Stimulated activated CD8-positive, alpha-beta memory T cell treated with anti-CD3 and anti-CD28 coated beads, Interleukin-7, amount 100 ng/mL, for 48 hours (primary cell): ENCODE measurements at places on chromosomes 12 and 14.

DNA sequence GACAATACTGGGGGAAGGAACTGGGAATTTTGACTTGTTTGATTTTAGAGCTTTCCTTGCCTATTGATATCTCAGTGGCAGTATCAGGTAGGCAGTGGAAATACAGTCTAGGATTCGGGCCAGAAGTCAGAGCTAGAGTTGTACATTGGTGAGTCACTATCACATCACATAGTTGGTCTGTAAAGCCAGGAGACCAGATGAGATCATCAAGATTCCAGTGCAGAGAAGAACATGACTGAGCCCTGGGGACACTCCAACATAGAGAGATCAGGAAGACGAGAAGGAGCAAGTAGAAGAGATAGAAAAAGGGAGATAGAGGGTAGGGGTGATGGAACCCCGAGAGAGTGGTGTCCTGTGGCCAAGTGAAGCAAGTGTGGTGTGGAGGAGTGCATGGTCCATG lies 46.6 kb upstream of the NR1H4 start:
- DNase-seq = no peak

GRCh38 chr14:39016733-39017095 lies 86.3 kb downstream of the SEC23A start:
- DNase-seq = no peak

- no peak for DNase-seq
Observed at GRCh38 chr12:119179335-119180021, 747 bp downstream of the HSPB8 start.

DNA sequence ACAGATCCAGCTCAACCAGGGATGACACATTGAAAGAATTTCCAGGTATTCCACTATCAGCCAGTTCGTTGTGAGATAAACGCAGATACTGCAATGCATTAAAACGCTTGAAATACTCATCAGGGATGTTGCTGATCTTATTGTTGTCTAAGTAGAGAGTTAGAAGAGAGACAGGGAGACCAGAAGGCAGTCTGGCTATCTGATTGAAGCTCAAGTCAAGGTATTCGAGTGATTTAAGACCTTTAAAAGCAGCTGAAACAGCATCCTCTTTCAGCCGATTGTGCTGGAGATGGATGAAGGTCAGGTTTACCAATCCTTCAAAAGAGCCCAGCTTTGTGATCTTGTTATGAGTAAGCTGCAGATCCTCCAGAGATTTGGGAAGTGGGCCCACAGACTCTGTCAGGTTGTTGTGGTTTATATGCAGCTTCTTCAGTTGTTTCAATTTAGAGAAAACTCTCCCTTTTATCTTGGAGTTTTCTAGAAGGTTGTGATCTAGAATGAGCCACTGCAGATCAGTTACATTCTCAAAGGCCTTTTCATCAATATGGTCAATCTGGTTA lies 3.0 kb downstream of the LUM start:
- DNase-seq = no peak

- DNase-seq = no peak
Observed at GRCh38 chr14:101571004-101571403, 9.7 kb downstream of the DIO3 start.

DNA sequence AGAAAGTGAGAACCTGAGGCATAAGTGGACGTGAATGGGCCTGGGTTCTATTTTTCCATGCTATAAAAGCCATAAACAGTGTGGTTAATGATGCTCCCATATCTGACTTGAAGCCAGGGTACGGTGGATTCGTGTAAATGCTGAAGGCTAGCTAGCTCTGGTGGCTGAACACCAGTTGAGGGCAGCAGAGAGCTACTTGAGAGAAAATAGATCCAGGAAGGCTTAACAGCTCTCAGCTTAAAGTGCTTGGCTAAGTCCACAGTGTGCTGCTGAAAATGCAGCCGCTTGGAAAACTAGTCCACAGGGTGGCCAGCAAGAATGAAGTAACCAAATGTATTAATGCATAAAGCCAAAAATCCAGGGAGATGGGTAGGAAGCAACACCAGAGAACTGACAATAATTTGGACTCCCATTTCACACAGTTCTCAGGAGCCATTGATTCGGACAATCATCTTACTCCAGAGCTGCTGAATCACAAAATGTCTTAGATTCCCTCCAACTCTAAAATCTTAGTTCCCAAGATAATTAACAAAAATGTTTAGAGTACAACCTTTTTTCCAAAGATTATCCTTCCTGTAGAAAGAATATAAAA lies 15.0 kb upstream of the FOXG1 start:
- no peak for DNase-seq

- no peak for DNase-seq
Observed at GRCh38 chr12:64752833-64753238, 6.4 kb downstream of the GNS start.

- no peak for DNase-seq
Observed at GRCh38 chr12:121719926-121720414, 7.4 kb downstream of the TMEM120B start.

- DNase-seq = no peak
Observed at GRCh38 chr12:1705774-1706631, 15.1 kb downstream of the ADIPOR2 start.
